ENCODE measurements at places on chromosomes 7 and 10. TPM values are rescaled to one million over a fixed set of nuclear protein-coding genes. Genes with fewer than 3 reads are reported as not detected.

CFTR gene
- not detected for total RNA-seq

AKR1C1 gene
- 8.7 TPM for total RNA-seq

TLX1 gene
- total RNA-seq, result not detected

PON1 gene
- not detected for total RNA-seq

FBXL13 gene
- 0.20 TPM for total RNA-seq

MINDY4 gene
- 0.40 TPM for total RNA-seq

ATG9B gene
- under 0.01 TPM for total RNA-seq

RBP4 gene
- total RNA-seq, result not detected

PON2 gene
- total RNA-seq, result 123 TPM

WEE2 gene
- total RNA-seq, result under 0.01 TPM
